HS-27A (cell line): ENCODE measurements at places on chromosomes 6 and 20.

GRCh38 chr6:168864541-168865460 lies 388.8 kb downstream of the THBS2 start:
- no peak for DNase-seq

DNA sequence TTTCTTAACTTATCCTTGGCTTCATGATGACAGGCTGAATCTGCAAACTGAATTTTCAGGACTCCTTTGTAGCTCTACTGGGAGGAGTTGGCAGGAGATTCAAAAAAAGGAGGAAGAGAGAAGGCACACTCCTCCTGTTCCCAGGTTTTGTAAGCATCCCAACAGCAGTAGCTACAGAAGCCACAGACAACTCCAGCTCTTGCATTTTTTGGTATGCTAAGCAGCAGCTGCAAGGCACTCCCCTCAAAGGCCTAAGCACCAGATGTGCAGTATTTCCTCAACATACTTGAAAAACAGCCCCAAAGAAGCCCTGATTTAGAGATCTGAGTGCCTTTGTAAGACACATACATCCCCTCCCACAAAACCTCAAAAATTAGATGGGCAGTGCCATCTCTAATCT lies 328.6 kb upstream of the SYNCRIP start:
- no peak for DNase-seq

DNA sequence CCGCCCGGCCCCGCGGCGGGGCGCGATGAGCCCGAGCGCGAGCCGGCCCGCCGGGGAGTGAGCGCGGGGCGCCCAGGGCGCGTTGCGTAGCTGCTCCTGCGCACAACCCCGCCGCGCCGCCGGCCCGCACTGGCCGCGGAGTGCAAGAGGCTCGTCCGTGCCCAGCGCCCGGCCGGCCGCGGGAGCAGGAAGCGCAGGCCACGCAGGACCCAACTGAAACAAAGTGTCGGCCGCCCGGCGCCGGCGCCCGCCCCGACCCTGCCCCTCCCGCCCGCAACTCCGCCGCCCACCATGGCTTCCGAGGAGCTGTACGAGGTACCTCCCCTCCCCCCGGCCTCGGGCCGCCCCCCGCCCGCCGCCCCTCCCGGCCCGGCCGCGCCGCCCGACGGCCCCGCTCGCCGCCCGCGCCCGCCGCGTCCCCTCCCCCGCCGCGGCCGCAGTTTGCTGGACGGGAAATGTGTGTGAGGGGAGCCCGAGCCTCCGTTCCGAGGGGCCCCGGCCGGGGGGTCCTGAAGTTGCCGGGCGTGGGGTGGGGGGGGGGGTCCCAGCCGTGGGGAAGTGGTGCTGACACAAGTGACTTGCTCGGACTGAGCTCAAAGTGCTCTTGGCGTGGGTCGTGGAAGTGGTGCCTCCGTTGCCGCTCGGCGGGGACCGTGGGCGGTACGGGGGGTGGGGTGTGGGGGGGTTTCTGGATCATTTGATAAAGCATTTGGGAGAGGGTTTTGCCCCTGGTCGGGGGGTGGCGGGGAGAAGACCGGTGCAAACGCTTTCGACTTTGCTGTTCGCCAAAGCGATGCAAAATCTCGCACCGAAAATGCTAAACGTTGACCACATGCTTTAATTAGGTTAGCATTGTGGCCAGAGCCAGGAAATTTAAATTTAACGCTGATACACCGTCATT lies 539 bp downstream of the CDYL start:
- DNase-seq: no peak

DNA sequence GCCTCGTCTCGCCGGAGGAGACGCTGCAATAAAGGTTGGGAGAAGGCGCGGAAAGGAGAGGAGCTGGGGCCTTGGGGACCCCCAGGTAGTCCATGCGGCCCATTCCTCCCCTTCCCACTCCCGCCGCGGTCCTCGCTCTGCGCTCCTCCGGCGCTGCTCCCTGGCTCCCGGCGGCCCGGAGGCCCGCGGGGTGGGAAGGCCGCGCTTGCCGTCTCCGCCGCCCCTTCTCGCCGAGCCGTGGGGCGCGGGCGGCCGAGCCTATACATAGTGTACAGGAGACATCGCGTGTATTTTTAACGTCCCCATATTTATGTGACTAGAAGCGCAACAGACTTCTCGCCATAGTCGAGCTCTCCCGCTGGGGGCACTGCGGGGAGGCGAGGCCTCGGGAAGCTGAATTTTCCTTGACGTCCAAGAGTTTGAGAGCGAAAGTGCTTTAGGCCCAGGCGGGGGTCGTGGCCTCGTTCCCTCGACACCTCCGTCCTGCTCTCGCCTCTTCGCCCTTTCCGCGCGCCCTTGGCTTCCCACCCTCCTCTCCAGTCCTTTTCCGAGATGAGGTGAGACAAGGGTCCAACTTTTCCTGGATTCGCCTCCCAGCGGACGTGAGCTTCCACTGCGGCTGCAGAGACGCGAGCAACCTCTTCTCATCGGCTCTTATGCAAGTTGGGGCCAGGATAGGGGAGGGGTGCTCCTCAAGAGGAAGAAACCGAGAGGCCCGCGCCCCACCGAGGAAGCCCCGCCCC lies 29.0 kb downstream of the SLC12A5 start:
- no peak for DNase-seq

GRCh38 chr20:64148581-64148980 lies 15.7 kb upstream of the MYT1 start:
- DNase-seq: no peak

DNA sequence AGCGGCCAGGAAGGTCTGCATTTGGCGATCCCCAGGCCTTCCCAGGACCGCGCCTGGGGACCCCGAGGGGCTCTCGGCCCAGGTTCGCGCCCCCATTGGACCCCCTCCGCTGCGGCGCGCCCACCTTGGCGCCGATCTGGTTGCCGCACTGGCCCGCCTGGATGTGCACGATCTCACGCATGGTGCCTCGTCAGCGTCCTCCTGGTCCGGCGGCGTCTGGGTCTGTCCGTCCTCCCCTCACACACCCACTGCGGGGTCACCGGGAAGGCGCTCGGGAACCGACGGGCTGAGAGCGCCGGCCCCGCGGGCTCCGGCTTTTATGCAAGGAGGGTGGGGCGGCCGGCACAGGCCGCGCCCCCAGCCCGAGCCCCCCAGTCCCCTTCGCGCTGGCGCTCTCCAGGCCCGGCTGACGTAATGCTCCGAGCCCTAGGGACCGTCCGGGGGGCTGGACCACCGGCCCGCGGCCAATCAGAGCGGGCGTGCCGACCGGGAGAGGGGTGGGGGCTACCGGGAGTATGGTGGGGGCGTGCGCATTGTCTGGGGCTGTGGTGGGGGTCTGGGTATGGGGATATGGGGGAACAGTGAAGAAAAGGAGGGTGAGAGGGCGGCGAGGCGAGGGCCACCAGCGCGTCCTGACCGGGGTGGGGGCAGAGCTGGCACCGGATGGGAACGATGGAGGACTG lies at the start of gene TUBB2B:
TUBB2B (minus strand) TSS at position 291 of the 683 bp plus-strand sequence; CDS start at position 181, 110 bp downstream.
- no peak for DNase-seq

DNA sequence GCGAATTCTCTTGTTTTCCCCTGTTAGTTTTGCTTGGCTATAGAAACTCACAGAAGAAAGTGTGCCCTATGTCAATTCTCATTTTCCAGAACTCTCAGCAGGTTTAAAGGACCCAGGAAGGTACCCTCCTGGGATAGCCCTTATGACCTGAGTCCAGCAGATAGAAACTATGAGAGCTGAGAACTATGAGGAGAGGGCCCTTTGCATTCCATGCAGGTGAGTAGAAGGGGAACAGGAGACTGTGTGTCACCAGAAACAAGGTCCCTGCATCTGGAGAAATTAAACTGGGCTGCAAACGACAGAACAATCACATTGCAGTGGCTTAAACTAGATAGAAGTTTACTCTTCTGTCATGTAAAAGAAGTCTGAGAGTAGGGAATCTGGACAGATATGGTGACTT lies 35.7 kb upstream of the SCUBE3 start:
- DNase-seq: no peak

GRCh38 chr6:156832231-156832647 lies 55.1 kb downstream of the ARID1B start:
- DNase-seq: peak; percentile 8

- DNase-seq: no peak
Observed at GRCh38 chr6:41954668-41955067, 13.1 kb upstream of the CCND3 start.

GRCh38 chr6:119541132-119541905 lies 191.8 kb upstream of the MAN1A1 start:
- DNase-seq: peak; percentile 11

DNA sequence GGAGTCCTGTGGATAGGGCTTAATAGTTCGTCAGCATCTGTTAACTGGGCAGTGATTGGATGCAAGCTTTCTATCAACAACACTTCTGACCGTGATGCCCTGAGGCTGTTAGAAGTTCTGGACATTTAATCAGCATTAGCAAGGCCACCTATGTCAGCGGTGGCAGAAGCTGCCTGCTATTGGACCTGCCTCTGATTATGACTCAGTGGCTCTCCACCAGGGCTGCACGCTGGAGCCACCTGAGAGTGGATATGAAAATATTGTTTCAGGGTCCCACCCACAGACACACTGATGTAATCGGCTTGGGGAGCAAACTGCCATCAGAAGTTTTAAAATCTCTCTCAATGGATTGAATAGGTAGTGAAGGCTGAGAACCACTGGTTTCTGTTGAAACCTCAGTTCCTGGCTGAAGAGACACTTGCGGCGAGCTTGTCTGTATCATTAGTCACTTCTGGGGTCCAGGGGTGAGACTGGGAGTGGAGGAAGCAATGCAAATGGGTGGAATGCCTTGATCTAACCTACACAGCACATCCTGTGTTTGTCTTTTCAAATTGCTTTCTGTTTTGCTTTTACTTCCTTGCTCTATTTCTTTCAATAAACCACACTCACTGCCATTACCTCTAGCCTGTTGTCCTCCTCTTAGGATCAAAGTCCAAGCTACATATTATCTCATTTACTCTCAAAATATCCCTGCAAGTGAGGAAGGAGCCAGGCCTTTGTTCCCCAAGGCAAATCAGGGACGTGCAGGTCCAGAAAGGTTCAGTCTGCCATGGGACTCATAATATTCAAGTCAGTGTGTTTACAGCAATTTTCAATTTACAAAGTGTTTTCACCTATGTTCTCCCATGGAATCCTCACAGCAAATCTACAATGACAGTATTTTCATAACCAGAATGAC lies 4.2 kb downstream of the CLIC5 start:
- no peak for DNase-seq

GRCh38 chr6:150302520-150303176 lies 66.2 kb upstream of the IYD start:
- DNase-seq: no peak

DNA sequence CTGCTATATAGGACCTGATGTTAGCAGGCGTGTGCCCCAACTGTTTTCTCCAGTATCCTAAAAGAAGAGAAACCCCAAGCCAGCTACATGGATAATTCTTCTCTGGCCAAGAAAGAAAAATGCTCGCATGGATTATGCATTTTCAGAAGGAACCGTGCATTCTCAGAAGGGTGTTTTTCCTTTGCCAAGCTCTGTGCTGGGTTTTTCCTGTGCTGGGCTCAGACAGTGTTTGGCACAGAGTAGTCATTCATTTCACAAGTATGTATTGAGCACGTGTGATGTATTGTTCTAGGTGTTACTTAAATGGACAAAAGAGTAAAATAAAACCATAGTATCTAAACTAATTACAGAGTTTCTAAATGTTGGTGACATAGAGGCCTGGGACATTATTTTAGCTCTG lies 62.7 kb upstream of the ZNF133 start:
- DNase-seq: no peak
